ENCODE measurements at places on chromosomes 12 and 14. TPM values are rescaled to one million over a fixed set of nuclear protein-coding genes. Genes with fewer than 3 reads are reported as not detected.

DNA sequence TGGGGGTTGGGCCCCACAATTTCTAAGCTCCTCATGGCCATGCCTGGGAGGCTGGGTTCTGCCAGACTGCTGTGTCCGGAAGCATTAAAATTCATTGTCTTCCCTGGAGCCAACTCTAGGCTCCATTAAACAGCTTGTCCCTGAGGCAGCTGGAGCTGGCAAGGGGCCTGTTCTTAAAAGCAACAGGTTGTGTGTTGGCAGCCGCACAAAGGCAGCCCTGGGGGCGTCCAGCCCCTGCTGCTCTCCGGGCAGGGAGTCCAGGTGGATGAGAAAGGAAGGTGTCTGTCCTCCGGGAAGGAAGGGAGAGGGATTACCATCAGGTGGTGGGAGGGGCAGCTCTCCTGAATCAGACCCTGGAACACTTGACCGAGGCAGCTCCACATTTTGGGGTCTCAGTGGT, 98.9 kb downstream of the CHST11 start:
- no peak for DNase-seq

DNA sequence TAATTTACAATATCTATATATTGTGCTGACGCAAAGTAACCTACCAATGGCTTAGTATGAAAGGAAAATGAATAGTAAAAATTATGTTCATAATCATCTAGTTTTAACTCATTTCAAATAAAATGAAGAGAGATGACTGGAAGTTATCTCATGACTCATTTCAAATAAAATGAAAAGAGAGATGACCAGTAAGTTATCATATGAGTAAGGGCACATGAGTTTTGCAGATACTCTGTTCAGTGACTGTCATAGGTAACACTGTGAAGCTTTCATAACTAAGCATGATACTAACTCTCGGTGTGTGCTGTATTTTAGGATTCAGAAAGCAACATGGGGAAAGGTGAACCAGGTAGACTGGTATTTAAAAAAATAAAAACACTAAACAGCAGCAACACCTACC, 364.5 kb upstream of the DIO2 start:
- DNase-seq: no peak

GRCh38 chr14:71346685-71347084, 439.4 kb downstream of the PCNX1 start:
- no peak for DNase-seq

DNA sequence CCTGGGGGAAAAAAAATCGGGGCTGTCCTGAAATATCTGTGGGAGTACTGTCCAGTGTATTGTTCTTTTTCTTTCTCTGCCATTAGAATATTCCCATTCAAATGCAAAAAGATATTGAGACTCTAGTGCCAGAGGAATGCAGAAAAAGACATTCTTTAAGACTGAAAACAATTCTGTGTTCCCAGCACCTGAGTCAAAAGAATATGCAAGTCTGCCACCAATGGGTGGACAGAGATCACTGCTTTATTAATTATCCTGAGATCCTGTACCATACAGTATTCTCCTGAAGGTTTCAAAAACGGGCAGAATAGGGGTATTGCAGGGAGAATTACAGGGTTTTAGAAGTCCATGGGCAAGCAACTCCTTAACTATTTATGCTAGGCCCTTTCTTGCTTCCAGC, 361.8 kb downstream of the C12orf50 start:
- DNase-seq: no peak

SETD1B gene
- total RNA-seq: 9.6 TPM

Measured in kidney epithelial cell (primary cell).